ENCODE measurements at places on chromosomes 6 and 20.

DNA sequence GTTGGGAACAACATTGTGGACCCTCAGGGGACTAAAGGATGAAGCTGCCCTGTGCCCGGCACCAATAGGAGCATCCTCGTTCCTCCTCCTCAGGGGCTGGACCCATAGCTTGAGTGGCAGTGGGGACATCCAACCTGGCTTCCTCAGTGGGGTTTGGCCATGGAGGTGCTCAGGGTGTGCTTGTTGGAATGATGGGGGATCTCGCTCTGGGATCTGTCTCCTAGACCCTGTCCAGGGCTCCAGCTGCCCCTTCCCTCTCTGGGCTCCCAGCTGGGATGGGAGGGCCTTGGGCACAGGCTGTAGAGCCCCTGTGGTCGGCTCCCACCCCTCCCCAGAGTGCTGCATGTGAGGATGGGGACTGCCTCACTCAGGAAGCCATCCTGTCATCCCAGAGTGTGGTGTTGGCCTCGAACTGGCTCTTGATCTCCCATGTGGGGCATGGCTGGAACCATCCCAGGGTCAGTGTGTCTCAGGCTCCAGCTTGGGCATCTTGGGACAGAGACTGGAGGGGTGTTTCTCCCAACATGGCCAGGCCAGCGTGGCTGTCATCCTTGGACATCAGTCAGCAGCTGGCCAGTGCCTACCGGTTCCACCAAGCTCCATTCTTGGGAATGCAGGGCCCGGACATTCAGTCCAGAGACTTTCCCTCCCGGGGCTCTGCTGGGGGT, 9.5 kb upstream of the MYT1 start:
- peaks cover 6% of the 10 kb centered on the region for H3K36me3 ChIP-seq
- no peak overlapping the region for H3K27ac ChIP-seq
- H3K27me3 ChIP-seq: peaks cover 16% of the 10 kb centered on the region
- DNase-seq: no peak
- no peak overlapping the region for H3K4me3 ChIP-seq

DNA sequence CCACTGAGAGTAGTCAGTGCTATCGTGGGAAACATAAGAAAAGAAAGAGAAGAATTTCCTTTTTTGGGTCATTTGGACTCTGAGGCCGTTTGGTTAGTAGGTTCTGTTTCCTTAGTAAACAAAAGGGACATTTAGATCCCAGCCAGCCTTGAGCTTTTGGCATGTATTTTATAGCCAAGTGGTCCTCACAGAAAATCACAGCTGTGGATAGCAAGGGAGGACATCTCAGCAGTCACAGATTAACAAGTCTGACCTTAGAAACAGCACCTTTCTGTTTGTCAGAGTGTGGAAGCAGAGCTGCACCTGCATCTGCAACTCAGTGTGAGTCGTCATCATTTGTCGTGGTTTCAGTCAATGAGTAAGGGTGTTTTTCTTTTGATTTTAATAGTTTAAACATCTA, 40.5 kb downstream of the FAM120B start:
- peaks cover 7% of the 10 kb centered on the region for H3K4me1 ChIP-seq
- peaks cover 40% of the 10 kb centered on the region for H3K36me3 ChIP-seq
- H3K27ac ChIP-seq: no peak overlapping the region
- no peak overlapping the region for H3K4me3 ChIP-seq

DNA sequence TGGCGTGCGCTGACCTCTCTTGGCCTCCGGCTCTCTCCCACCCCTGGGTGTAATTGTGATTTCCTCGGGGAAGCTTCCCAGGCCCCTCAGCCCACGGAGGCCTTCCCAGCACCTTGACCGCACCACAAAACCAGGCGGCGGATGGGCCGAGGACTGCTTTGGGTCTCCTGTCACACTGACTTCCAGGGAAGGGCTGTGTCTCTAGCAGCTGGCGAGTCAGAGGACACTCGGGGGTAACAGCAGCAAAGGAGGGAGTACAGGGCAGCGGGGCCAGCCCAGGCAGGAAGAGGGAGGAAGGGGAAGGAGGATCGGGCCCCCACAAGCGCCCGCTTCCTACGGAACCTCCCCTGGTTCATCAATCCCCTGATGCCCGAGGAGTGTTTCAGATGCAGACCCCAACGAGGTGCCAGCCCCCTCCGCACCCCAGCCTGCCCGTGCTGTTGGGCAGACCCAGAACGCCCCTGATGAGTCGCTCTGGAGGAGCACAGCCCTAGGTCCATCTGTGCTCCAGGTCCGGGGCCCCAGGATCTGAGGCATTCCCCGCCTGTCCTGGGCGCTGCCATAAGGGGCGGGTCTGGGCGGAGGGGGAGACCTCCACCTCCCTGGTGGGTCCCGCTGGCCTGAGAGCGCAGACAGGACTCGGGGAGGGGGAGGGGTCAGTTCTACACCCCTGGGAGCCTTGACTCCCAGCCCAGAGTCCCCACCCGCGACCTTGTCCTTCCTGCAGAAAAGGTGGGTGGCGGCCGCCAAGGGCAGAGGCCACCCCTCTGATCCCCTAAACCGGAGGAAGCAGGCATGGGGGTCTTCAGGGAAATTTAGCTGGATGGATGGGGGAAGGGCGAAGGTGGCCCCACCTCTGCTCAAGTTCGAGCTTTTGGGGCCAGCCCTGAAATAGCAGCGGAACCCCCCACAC, 956 bp downstream of the CHRNA4 start:
- no peak overlapping the region for H3K4me3 ChIP-seq
- no peaks in the 10 kb centered on the region for H3K36me3 ChIP-seq
- H3K4me1 ChIP-seq: peaks cover 9% of the 10 kb centered on the region
- H3K27me3 ChIP-seq: peaks cover 16% of the 10 kb centered on the region
- H3K27ac ChIP-seq: no peak overlapping the region

- no peak overlapping the region for H3K4me3 ChIP-seq
- H3K36me3 ChIP-seq: no peaks in the 10 kb centered on the region
- no peaks in the 10 kb centered on the region for H3K27me3 ChIP-seq
- no peak for DNase-seq
Observed at GRCh38 chr6:33333666-33334065, 16.1 kb upstream of the ZBTB22 start.

DNA sequence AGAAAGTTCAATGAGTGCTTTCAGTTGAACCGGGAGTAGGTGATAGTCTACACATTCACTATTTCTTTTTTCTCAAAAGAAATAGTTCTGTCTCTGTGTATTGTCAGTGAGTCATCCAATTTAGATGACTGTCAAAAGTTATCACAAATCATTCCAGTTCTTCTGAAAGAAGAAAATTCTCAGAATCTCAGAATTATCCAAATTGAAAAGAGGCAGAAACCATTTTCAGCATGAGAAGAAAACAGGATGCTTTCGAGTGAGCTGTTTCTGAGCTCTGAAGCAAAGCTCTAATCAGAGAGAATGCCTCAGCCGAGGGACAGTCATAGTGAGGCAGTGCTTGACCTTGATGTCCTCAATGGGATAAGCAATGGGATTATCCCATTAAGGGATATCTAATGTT, 97.9 kb downstream of the HUS1B start:
- no peaks in the 10 kb centered on the region for H3K27me3 ChIP-seq
- peak overlapping the region; percentile 24 for H3K27ac ChIP-seq
- H3K4me1 ChIP-seq: peaks cover 3% of the 10 kb centered on the region
- no peak overlapping the region for H3K4me3 ChIP-seq

DNA sequence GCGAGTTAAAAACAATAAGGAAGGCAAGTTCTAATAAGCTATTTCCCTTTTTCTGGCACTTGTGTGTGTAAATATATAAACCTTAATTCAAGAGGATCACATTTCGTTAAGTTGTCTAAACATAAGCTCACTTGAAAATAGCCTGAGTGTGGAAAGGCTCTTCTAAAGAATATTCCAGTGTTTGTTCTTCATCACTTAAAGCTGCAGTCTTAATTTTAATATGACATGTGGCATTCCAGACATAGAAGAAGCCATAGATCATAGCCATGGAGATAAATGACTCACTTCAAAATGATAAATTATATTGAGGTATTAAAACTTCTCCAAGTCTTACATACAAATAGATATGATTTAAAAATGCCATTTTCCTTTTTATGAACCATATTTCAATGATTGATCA, 42.1 kb downstream of the IYD start:
- H3K4me1 ChIP-seq: peaks cover 4% of the 10 kb centered on the region
- no peak overlapping the region for H3K27ac ChIP-seq
- H3K36me3 ChIP-seq: peaks cover 2% of the 10 kb centered on the region
- peaks cover 11% of the 10 kb centered on the region for H3K27me3 ChIP-seq
- DNase-seq: no peak

GRCh38 chr6:56547687-56548086, 95.0 kb downstream of the DST start:
- no peak overlapping the region for H3K4me3 ChIP-seq
- H3K36me3 ChIP-seq: no peaks in the 10 kb centered on the region
- H3K27me3 ChIP-seq: no peaks in the 10 kb centered on the region
- no peaks in the 10 kb centered on the region for H3K4me1 ChIP-seq
- no peak for DNase-seq

GRCh38 chr6:148285205-148285604, 57.4 kb upstream of the SASH1 start:
- H3K27ac ChIP-seq: no peak overlapping the region
- peaks cover 3% of the 10 kb centered on the region for H3K27me3 ChIP-seq
- no peaks in the 10 kb centered on the region for H3K4me1 ChIP-seq
- DNase-seq: no peak
- no peak overlapping the region for H3K4me3 ChIP-seq

- H3K4me1 ChIP-seq: no peaks in the 10 kb centered on the region
- DNase-seq: no peak
- peaks cover 7% of the 10 kb centered on the region for H3K27me3 ChIP-seq
Observed at GRCh38 chr6:4253604-4254231, 118.3 kb upstream of the ECI2 start.

GRCh38 chr6:132499757-132500156, 13.2 kb downstream of the STX7 start:
- DNase-seq: no peak
- peak overlapping the region; percentile 87 for H3K27ac ChIP-seq
- H3K27me3 ChIP-seq: no peaks in the 10 kb centered on the region

- no peaks in the 10 kb centered on the region for H3K36me3 ChIP-seq
- no peak for DNase-seq
- no peak overlapping the region for H3K4me3 ChIP-seq
Observed at GRCh38 chr6:13124131-13124530, 204.2 kb downstream of the TBC1D7 start.

DNA sequence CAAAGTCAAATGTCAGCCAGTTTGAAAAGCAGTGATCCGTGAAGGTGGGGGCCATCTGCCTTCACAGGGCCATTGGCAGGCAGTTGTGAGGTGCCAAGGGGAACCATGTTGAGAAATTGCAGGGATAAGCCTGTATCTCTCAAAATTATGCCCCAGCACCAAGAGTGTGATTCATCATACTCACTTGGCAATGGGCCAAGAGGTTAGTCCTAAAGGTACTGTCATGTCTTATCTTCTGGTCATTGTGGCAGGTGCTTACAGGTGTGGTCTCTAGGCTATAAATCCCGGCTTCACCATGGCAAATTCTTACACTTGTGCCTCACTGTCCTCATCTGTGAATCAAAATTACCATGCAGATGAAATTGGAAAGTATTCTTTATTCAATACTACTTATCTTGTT, 150.7 kb upstream of the LAMP5 start:
- no peak overlapping the region for H3K4me3 ChIP-seq
- no peaks in the 10 kb centered on the region for H3K4me1 ChIP-seq
- DNase-seq: no peak
- H3K36me3 ChIP-seq: no peaks in the 10 kb centered on the region
- no peak overlapping the region for H3K27ac ChIP-seq

GRCh38 chr20:641516-641875, 11.5 kb downstream of the SRXN1 start:
- H3K36me3 ChIP-seq: no peaks in the 10 kb centered on the region
- DNase-seq: no peak
- H3K27me3 ChIP-seq: peaks cover 19% of the 10 kb centered on the region
- H3K27ac ChIP-seq: no peak overlapping the region
- H3K4me1 ChIP-seq: peaks cover 3% of the 10 kb centered on the region

Measured in memory B cell (primary cell).